ENCODE measurements at places on chromosomes 2 and 18.

- no peak for DNase-seq
These were observed 58.9 kb downstream of the TRAPPC8 start for GRCh38 chr18:31884020-31884419.

GRCh38 chr18:69358212-69358895, 42.3 kb upstream of the DOK6 start:
- DNase-seq: no peak

GRCh38 chr2:145161656-145162055, 641.7 kb upstream of the ZEB2 start:
- DNase-seq: no peak

- no peak for DNase-seq
These were observed 21.7 kb upstream of the CCDC88A start for GRCh38 chr2:55441280-55441892.

DNA sequence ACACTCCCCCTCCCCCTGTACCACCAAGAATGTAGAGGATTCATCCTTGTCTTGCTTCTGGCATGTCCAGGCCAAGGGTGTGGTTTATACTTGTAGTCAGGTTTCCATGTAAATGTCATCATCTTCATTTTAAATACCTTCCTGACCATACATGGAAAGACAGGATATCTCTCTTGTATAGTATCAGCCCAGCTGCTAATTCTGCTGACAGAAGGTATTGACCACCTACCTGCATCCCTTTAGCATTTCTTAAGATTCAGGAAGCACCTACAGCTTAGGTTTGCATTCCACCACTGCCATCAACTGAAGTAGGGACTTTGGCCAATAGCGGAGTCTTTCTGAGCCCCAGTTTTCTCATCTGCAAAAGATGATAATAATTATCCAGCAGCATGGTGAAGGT, 22.9 kb upstream of the FSHR start:
- no peak for DNase-seq

- no peak for DNase-seq
These were observed 48.0 kb upstream of the ATP6V1B1 start for GRCh38 chr2:70887550-70888246.

GRCh38 chr2:12504443-12504842, 212.3 kb upstream of the TRIB2 start:
- no peak for DNase-seq

- no peak for DNase-seq
These were observed 39.4 kb upstream of the ZNF804A start for GRCh38 chr2:184558713-184559464.

GRCh38 chr2:69012310-69013141, 453 bp upstream of the ANTXR1 start:
- peak; percentile 26 for DNase-seq

- no peak for DNase-seq
These were observed 161.7 kb upstream of the ZNF236 start for GRCh38 chr18:76660571-76661192.

- no peak for DNase-seq
These were observed 78.5 kb upstream of the ALPP start for GRCh38 chr2:232299927-232300674.

DNA sequence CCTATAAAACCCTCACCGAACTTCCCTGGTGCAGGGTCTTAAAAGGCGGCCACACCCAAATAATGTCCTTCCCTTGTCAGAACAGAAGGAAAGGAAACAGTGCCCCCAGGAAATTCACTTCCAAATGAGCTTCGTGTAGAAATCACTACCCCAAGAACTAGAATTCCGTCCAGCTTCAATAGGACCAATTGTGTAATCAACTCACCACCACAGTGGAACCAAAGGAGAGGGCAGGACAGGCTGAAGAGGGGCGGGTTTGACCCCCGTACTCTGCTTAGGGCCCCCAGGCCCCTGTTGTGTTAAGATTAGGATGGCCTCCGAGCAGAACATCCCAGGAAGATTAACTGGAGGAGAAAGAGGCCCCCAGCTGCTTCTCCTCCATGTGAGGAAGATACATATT, 24.1 kb downstream of the GPR35 start:
- no peak for DNase-seq

DNA sequence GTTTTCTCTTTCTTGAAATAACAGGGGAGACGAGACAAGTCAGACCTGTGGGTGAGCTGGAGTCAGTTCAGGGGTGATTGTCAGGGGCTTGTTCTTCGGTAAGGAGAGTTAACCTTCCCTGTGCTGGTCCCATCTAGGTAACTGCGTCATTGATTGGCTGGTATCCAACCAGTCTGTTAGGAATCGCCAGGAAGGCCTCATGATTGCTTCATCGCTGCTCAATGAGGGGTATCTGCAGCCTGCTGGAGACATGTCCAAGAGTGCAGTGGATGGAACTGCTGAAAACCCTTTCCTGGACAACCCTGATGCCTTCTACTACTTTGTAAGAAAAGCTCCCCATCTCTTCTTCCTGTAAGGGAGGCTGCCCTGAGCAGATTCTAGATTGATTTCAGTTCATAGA, 21.3 kb downstream of the PLEK start:
- no peak for DNase-seq

DNA sequence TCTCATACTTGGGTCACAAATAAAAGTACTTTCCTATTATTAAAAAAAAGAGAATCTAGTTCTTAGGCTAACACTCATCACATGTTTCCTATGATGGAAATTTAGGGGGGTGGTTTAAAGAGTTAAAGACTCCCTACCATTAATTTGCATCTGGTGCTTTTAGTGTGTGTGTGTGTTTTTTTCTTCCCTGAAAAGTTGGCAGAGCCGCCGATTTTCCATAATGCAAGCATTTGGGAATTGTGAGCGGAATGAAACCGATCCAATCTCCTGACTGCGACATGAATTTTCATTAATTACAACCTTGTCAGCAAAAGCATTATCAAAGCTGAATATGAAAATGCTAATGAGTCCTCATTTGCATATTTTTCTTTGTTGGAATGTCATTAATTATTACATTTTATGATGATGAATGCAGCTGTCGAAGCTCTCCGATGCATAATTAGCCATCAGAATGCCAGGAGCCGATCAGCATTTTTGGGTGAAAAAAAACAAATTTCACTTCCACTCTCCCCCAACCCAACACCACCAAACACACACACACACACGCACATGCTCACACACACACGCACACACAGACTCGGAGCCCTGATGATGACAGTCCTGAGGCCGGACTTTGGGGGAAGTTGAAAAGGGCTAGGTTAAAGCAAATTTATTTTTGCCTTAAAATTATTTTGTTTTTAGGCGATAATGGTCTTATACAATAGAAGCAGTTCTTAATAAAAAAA, 165.4 kb downstream of the TCF4 start:
- DNase-seq: no peak

- DNase-seq: no peak
These were observed 111.9 kb downstream of the DCC start for GRCh38 chr18:52451851-52452250.

- DNase-seq: peak; percentile 72
These were observed 128.1 kb upstream of the SERTAD2 start for GRCh38 chr2:64781711-64782390.

GRCh38 chr2:235651643-235652042, 157.8 kb downstream of the AGAP1 start:
- no peak for DNase-seq

- peak; percentile 7 for DNase-seq
These were observed 157.1 kb upstream of the SCN7A start for GRCh38 chr2:166651080-166651675.

GRCh38 chr2:54522624-54523281, 66.6 kb downstream of the SPTBN1 start:
- peak; percentile 70 for DNase-seq

- no peak for DNase-seq
These were observed 69.4 kb downstream of the PXDN start for GRCh38 chr2:1674766-1675397.

Measured in bronchial epithelial cell (primary cell).